Stimulated activated CD8-positive, alpha-beta memory T cell treated with anti-CD3 and anti-CD28 coated beads, Interleukin-4, amount 100 ng/mL, for 1 hour (primary cell): ENCODE measurements at places on chromosomes 4 and X.

DNA sequence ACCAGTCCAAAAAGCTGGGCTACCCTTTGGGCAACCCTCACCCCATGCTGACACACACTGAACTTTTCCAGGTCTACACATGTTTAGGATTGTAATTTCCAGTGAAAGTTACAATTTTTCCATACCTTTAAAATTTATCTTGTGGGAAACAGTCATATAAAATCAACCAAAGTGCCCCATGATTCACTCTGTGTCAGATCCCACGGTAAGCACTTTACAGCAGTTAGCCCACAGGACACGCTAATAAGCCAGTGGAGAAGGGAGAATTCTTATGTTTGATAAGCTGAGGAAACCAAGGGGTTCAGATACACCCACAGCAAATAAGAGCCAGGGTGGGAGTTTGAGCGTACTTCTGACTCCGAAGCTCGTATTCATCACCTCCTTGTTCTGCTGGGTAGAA is 72.4 kb upstream of the TBL1X start:
- no peak for DNase-seq

GRCh38 chr4:127782275-127783025 is at the start of gene HSPA4L:
HSPA4L (plus strand) TSS chr4:127782322; CDS start chr4:127782551, 229 bp downstream.
- no peak for DNase-seq

DNA sequence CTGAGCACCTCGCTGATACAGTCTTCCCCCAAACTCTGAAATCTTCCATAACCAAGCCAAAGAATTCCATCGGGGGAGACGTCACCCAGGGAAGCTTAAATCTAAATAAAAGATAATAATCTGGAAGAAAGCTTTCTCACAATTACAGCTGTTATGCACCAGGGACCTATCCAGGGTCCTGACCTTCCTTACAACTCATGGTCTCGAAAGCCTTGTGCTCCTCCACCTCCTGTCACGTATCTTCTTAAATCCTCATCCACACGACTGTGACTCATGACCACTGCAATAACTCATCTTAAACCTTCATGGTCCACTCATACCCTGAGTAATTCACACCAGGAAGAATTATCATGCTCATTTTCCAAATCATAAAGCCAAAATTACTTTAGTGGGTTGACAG is 166.8 kb upstream of the FRG1 start:
- no peak for DNase-seq

DNA sequence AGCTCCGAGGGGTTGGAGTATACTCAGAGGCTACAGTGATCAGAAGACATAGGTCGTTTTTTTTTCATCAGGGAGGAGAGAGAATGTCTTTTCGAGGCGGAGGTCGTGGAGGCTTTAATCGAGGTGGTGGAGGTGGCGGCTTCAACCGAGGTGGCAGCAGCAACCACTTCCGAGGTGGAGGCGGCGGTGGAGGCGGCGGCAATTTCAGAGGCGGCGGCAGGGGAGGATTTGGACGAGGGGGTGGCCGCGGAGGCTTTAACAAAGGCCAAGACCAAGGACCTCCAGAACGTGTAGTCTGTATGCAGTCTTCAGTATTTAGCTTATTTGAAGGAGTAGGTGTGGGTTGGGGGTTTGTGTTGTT is 500 bp downstream of the GAR1 start:
- DNase-seq: peak; percentile 11

DNA sequence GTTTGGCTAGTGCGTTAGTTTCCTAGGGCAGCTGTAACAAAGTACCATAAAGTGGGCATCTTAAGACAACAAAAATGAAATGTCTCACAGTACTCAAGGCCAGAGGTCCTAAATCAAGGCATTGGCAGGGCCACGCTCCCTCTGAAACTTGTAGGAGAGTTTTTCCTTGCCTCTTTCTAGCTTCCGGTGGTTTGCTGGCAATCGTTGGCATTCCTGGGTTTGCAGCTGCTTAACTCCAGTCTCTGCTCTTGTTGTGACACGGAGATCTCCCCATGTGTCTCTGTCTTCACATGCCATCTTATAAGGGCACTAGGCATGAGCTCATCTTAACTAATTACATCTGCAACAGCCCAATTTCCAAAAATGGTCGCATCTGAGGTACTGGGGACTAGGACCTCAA is 362.0 kb upstream of the BOD1L1 start:
- no peak for DNase-seq

DNA sequence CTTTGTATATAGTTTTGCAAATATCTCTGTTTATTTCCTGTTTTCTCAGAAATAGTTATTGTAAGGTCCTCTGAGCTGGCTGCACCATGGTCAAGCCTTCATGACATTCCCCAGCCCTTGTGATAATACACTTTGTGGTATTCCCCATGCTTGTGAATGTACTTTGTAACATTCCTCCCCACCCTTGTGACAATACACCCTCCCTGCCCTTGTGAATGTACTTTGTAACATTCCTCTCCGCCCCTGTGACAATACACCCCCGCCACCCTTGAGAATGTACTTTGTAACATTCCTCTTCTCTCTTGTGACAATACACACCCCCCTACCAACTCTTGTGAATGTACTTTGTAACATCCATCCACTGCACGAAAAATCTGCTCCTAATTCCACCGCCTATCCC is 530.7 kb downstream of the CENPC start:
- no peak for DNase-seq

GRCh38 chr4:83283181-83283580 is 1.4 kb downstream of the COQ2 start:
- no peak for DNase-seq

- DNase-seq: no peak
Observed at GRCh38 chrX:133685822-133686221, 270.5 kb upstream of the GPC4 start.

DNA sequence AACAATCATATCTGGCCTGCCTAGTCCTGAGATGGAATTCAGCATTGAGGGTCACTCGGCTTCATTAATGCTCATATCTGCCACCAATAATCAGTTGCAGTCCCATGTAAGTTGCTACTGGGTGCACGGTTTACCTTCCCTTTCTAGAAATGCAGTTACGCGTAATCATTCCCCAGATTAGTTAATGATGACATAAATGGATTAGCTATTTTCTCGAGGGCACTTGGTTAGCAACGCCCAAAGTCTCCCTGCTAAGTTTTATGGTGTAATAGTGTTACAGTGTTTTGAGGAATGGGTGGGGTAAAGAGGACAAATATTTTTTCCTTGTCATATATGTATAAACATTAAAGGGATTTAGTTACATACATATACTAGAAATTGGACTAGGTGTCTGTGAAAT is 118.8 kb downstream of the MID1 start:
- no peak for DNase-seq

- DNase-seq: no peak
Observed at GRCh38 chrX:103754401-103754800, 22.2 kb upstream of the PLP1 start.

GRCh38 chr4:140374130-140374477 is 658 bp downstream of the SCOC start:
- no peak for DNase-seq

GRCh38 chr4:6124386-6125102 is 75.8 kb downstream of the JAKMIP1 start:
- DNase-seq: no peak

- no peak for DNase-seq
Observed at GRCh38 chr4:146428298-146428697, 93.4 kb downstream of the SLC10A7 start.

DNA sequence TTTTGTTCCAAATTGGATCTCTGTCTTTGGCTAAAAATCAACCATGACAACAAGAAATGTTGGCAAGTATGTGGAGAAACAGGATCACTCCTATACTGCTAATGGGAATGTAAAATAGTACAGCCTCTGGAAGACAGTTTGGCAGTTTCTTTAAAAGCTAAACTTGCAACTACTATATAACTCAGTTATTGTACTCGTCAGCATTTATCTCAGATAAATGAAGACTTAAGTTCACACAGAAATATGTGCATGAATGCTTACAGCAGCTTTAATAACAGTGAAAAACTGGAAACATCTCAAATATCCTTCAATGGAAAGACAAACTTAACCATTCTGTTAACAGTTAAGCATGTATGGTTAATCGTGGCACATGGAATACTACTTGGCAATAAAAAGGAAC is 15.4 kb upstream of the HAND2 start:
- no peak for DNase-seq

GRCh38 chr4:106869551-106869950 is 166.6 kb downstream of the DKK2 start:
- DNase-seq: no peak

DNA sequence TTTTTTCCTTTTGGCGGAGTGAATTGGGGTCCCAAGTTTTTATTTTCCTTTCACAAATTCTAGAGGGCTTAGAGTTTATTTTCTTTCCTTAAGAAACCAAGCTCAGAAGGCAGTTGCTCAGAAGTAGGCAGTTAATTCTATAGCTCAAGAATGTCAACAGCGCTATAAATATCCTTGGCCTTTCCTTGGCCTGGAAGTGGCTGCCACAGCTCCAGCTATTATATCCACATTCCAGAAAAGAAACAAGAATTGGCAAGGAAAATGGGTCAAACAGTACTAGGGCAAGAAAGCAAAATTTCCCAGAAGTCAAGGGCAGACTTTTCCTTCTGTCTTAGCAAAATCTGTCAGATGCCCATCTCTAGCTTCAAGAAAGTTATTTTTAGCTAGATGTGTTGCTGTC is 31.0 kb downstream of the SLC10A6 start:
- DNase-seq: no peak

DNA sequence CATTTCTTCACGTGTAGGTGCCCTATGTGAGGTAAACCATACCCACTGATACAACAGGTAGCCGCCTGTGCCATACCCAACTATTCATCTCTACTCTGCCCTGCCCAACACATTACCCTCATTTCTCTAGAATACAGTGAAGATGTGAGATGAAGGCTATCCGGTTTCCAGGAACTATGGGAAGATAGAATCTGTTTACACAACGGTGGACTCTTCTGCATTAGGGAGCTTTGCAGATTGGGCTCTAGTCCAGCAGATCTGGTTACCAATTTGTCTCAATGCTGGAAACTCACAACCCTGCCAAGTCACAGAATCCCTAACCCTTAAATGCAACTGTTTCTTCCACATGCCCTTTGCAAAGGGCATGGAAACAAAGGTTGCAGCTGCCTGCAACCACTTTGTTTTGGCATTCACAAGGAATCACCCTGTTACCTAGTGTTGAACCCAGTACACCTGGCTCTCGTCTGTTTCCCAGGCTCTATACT is 6.4 kb upstream of the SLAIN2 start:
- no peak for DNase-seq

DNA sequence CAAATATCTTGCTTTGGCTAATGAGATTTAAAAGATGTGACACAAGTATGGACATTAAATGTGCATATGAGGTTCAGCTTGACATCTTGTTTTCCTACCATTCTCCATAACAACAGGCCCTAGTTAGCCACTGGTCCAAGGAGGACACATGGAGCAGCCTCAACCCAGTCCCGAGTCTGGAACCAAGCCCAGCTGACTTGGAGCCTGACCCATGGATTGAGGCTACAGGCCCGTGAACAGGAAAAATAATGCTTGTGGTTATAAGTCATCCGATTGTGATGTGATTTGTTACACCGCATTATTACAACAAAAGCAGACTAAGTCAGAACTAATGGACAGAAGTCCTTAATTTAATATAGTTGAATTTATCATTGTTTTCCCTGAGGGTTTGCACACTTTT is 123.2 kb upstream of the BANK1 start:
- DNase-seq: no peak
